ENCODE measurements at places on chromosomes 3 and 15.

DNA sequence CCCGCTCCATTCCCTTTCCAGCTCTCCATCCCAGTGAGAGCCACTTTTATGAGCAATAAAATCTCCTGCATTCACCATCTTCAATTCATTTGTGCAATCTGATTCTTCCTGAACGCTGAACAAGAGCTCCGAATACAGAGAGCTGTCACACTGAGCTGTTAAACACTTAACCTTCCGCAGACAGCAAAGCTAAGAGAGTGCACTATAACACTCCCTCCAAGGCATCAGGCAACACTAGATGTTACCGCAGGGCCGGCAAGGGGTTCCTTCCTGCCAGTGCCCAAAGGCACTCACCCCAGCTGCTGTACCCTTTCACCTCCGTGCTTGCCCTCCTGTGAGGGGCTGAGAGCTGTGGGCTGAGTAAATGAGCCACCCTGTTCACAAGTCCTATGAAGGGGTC, 85.6 kb downstream of the BCHE start:
- no peak for DNase-seq

DNA sequence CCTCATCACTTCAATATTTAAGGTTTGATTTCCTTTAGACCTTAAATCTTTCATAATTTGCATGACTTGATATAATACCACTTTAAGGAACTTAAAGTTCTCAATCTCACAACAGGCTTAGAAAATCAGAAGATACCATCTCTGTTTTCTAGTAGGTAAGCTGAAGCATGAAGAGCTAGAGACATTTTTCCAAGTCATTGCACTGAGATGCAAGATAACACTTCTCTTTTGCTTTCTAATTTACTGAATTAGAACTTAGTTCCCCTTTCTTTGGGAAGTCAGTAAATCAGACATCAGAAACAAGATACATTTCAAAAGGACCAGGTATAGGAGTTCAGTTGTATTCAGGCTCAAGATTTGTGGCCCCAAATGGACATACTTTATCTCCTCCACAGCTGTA, 79.7 kb downstream of the DZIP3 start:
- no peak for DNase-seq

DNA sequence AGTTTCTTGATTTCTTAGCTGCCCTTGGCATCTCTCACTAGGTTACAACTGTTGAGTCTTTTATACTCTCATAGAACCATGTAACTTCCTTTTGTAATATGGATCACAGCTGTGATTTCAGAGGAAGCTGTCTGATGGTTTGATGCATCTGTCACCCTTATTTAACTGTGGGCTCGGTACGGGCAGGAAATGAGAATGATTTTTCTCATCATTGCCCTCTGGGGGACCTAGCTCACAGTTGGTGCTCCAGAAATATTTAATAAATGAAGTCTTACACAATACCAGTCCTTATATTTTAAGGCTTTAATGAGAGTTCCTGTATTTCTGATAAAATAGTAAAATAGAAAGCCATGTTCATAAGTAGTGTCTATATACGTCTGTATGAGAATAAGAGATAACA, 151.2 kb downstream of the EBLN2 start:
- DNase-seq = no peak

GRCh38 chr3:45143673-45144671, 2.2 kb downstream of the CDCP1 start:
- peak; percentile 75 for DNase-seq

DNA sequence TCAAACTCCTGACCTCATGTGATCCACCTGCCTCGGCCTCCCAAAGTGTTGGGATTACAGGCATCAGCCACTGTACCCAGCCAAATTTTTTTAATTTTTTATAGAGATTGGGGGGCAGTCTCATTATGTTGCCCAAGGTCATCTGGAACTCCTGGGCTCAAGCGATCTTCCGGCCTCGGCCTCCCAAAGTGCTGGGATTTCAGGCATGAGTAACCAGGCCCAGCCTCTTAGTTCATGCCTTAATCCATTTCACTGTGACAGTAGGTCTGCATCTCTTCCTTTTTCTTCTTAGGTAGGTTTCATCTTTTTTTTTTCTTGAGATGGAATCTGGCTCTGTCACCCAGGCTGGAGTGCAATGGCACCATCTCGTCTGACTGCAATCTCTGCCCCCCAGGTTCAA, 37.3 kb upstream of the PPP4R2 start:
- no peak for DNase-seq

GRCh38 chr3:126268866-126269265, 88.3 kb downstream of the KLF15 start:
- DNase-seq = no peak

DNA sequence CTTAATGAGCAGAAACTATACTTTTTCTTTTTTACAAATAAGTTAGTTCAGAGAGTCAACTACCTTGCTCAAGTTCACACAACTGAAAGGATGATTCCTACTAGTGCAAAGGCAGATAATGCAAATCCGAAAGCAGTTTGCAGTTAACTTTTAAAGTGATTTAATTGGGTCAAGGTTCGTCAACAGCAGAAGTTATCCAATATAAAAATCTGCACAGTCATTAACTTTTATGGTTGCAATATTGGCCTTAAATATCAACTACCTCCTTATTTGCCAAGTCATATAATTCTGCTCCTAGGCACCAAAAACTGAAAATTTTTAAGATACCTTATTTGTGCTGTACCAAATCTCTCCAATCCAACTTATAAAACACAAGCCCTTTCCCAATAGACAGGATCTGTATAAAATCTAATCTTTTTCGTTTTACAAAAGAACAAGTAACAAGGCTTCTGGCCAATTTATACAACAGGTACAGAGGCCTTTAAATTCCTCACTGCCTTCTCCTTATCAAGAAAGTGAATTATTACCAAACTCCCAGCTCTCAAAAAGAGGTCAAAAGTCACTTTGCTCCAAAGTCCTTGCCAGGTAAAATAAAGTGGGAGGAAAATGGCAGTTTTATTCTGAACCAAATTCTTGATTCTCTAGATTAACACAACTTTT, 416.6 kb upstream of the NECTIN3 start:
- DNase-seq = no peak

- peak; percentile 64 for DNase-seq
Observed at GRCh38 chr15:96321639-96322535, 8.6 kb upstream of the NR2F2 start.

DNA sequence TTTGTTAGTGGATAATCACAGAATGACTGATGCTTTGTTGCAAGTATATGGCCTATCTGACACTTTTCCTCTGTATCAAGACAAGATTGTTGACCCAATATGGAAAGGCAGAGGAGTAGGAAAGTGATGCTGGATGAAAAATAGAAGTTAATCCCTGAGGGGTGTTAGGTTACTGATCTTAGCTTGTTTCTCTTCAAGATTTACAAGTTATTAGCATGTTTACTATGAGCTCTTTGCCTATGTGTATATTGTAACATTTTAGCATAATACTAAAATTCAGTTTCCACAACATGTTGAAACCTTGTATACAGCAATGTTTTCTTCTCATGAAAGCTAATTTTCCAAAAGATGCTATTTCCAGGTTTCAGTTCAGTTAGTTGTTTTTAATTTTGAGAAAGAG, 120.4 kb upstream of the CCNL1 start:
- no peak for DNase-seq

- no peak for DNase-seq
Observed at GRCh38 chr3:128663151-128663550, 12.5 kb upstream of the RPN1 start.

DNA sequence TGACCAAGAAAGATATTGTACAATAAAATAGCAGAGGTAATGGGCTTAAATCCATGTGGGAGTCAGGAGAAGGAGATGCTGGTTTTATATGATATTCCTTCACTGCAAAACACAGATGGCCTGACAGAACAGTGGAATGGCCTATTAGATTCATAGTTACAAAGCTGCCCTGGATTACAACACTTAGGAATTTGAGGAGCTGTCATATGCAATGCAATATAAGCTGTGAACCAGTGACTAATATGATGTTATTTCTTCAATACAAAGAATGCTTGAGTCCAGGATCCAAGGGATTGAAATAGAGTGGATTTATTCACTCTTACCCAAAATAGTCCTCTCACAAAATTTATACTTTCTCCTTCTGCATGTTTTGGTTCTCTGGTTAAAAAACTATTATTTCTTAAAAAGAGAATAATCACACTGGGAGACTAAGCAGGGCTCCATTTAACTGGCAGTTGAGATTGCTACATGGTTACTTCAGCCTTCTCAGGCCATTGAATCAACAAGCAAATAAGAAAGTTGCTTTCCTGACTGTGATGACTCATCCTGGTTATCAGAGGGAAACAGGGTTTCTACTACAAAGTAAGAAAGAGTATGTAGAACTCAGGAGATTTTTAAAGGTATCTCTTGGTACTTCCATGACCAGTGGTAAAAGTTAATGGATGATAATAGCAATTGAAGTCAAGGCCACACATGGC, 79.8 kb upstream of the ZPLD1 start:
- DNase-seq = peak; percentile 69

DNA sequence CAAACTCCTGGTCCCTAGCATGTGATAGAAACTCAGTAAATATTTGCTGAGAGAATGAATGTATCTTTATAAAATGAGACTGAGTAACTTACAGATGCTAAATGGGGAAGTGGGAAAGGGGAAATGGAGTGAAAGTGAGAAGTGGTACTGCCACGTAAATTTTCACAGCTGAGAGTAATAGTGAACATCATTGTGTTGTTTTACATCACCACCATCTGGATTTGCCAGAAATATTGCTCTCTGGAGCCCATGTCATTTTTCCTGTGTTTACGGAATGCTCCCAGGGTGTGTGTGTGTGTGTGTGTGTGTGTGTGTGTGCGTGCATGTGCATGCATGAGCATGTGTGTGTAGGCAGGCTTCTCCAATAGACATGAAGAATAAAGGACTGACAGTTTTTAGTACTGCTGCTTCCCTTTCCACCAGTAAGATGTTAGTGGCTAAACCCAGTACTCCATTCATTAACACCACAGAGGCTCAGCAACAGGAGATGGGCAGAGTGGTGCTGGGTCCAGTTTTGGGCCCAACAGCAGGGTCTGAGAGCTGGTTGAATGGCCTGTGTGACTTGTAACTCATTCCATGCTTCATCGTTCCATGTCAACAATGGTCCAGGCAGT, 57.3 kb downstream of the DIPK2A start:
- DNase-seq = no peak

GRCh38 chr3:149441642-149442041, 32.9 kb upstream of the TM4SF4 start:
- DNase-seq = no peak

DNA sequence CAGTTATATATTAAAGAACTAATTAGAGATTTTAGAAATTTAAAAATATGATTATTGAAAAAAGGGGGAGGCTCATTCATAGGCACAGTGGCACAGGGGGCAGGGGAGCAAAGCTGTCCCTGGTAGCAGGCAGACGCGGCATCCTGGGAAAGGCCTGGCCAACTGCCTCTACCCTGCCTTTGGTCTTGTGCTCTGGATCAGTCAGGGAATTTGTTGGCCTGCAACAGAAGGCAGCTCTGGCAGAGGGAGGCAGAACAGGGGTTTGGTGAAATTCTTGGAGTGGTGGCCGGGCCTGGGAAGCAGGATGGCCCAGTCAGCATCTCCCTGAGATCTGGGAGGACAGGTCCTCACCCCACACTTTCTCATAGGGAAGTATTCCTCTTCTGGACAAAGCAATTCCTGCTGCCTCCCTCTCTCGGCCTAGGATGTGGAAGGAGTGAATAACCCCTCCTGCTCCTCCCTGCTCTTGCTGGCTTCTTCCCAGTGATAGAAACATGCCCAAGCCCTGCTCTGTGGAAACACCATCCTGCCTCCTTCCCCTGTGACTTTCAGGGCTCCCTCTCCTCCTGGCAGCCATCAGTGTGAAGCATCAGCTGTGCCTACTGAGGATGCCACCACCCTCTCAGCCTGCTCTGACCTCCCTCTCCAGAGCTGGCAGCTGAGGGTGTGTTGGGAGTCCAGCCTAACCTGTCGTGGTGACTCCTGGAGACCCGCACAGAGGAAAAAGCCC, 26.9 kb downstream of the PRR20G start:
- DNase-seq = no peak

DNA sequence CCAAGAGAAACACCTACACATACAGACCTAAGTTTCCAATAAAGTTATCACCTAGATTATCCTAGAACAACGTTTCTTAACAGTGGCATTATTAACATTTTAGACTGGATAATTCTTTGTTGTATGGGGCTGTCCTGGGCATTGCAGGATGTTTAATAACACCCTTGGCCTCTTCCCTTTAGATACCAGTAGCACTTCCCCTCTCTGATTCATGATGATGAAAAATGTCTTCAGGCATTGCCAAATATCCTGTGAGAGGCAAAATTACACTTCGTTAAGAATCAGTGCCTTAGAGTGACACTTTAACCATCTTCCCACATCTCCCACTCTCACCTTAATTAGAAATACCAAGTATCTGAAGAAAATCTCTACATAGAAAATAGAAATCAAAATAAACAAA, 352.6 kb downstream of the CGGBP1 start:
- no peak for DNase-seq

DNA sequence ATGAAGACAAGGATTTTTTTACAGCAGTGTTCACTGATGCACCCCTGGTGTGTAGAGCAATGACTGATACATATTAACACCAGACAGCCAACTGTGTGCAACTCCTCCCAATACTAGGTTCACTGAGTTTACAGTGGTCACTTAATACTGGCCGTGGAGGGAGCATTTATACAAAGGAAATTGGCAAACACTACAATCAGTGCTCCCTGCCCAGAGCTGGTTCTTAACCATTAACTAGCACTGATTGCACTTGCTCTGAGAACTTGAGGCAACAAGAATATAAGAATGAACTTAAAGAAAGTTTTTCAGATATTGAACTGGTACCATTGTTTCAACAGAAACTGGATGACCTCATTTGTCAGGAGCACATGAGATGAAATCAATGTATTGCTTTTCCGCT, 110.6 kb downstream of the MAGI1 start:
- DNase-seq = peak; percentile 53

DNA sequence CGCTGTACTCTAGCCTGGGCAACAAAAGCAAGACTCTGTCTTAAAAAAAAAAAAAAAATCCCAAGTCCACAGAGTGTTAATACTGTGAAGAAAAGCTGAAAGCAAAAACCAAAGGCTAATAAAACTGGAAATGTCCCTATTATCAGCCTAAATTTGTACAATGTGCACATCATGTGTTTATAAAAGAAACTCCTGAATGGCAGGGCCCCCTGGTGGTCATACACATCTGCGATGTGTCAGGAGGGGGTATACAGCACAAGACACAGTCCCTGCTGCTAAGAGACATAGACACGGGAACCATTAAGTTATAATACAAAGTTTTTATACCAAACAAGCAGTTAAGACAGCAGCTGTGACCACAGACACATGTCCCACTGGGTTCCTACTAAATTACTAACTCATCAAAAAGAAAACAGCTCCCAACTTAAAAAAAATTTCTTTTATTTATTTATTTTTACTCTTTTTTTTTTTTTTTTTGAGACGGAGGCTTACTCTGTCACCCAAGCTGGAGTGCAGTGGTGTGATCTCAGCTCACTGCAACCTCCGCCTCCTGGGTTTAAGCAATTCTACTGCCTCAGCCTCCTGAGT, 31.0 kb downstream of the IDH2 start:
- peak; percentile 79 for DNase-seq

DNA sequence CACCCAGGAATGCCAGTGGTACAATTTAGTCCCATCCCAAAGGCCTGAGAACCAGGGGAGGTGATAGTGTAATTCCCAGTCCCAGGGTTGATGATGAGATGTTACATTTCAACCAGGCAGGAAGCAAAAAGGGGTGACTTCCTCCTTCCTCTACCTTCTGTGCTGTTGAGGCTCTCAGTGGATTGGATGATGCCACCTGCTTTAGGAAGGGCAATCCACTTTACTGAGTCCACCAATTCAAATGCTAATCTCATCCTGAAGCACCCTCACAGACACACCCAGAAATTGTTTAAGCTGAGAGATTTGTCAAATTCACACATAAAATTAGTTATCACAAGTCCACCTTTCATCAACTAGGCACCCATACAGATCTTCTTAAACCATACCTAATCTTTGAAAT, 418.5 kb upstream of the GOLIM4 start:
- no peak for DNase-seq

- DNase-seq = no peak
Observed at GRCh38 chr3:141414800-141415462, 46.6 kb downstream of the ZBTB38 start.
